ENCODE measurements at places on chromosomes 12 and 14. TPM values are rescaled to one million over a fixed set of nuclear protein-coding genes. Genes with fewer than 3 reads are reported as not detected.

BCL2L2 gene
- total RNA-seq = 5.0 TPM

TSPAN11 gene
- not detected for total RNA-seq

DNAH10 gene
- total RNA-seq = 0.25 TPM

ZCRB1 gene
- total RNA-seq = 41.2 TPM

TAS2R42 gene
- total RNA-seq = not detected
